ENCODE measurements at places on chromosomes 4 and X.
A peak's percentile ranks its signal among the peaks of the same experiment; 100 is the strongest.

- DNase-seq: no peak
Measured at GRCh38 chr4:127210893-127211649, 421.7 kb upstream of the INTU start.

GRCh38 chr4:126306152-126306869 is 991.6 kb downstream of the FAT4 start:
- DNase-seq: peak; percentile 3

GRCh38 chr4:26803211-26803861 is 57.3 kb upstream of the STIM2 start:
- DNase-seq: peak; percentile 77

- no peak for DNase-seq
Measured at GRCh38 chr4:166724369-166724768, 509.9 kb downstream of the SPOCK3 start.

GRCh38 chrX:69089203-69089602 is 76.0 kb downstream of the PJA1 start:
- no peak for DNase-seq

- no peak for DNase-seq
Measured at GRCh38 chr4:40865696-40866095, 115.9 kb downstream of the NSUN7 start.

- DNase-seq: no peak
Measured at GRCh38 chr4:4867375-4868039, 8.0 kb downstream of the MSX1 start.

Measured in H4 (cell line).